HFF-Myc (cell line): ENCODE measurements at places on chromosomes 5 and 9.
A peak's percentile ranks its signal among the peaks of the same experiment; 100 is the strongest.

DNA sequence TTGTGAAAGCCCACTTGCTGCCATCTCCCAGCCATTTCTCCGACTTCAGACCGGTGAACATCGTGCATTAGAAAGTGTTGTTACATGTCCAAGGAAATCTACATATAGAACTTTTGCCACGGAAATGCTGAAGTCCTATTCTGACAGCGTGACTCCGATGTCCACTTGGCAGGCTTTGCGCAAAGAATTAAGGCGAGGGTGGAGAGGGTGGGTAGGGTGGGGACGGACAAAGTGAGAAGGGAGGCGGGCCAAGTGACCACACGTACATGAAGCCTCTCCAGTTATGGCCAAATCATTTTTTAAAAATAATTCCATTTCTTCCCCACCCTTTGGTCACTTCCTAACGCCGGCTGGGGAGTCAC, 460 bp upstream of the ACO1 start:
- DNase-seq = no peak

DNA sequence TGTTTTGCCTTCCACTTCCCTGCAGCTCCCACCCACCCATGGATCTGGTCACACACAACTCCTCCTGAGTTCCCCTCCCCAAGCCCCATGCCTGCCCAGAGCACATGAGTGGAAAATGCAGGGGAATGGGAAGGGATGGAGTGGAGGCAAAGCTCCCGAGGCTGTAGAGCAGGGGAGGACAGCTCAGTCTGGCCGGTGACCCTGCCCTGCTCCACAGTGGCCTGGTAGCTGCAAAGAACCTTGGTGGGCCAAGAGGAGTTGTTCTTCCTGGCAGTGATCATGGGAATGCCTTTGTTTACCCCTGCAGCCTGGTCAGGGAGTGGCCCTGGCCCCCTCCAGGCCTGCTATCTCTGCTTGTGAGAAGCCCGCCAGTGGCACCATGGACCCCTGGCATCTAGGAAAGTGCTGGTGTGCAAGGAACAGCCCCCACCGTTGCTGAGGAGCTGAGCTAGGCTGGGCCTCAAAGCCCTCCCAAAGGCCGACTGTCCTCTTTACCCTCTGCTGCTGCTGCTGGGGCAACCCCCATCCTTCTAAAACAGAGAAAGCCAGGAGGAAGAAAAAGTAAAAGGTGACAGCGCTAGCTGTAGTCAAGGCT, 60.4 kb downstream of the PSD2 start:
- DNase-seq = no peak

DNA sequence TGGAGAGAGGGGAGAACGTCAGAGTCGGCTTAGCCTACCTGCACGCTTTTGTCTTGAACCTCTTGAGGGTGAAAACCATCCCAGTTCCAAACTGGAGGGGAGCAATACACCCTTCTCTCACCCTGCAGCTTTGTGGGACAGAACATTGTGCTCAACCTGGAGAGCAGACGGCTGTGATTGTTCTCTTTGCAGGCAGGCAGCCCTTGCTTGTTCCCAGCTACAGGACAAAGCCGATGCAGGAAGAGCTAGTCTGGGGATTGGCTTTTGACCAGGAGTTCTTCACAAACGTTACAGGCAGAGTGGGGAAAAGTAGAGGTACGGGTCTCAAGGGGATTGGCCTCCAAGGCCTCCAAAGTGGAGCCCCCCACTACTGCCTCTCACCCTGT, 33.9 kb upstream of the ARHGAP26 start:
- DNase-seq = no peak

DNA sequence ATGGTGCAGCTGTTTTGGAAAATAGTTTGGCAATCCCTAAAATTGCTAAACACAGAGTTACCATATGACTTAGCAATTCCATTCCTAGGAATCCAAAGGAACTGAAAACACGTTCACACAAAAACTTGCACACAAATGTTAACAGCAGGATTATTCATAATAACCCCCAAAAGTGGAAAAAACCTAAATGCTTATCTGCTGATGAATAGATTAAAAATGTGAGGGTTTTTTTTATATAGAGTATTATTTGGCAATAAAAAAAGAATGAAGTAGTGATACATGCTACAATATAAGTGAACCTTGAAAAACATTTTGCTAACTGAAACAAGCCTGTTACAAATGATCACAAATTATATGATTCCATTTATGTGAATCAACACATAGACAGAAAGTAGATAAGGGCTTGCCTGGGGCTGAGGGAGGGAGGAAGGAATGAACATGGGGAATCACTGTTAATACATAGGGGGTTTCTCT, 45.1 kb upstream of the TRIO start:
- no peak for DNase-seq

- DNase-seq = peak; percentile 52
These were observed 14.2 kb upstream of the AGGF1 start for GRCh38 chr5:77015938-77016569.

DNA sequence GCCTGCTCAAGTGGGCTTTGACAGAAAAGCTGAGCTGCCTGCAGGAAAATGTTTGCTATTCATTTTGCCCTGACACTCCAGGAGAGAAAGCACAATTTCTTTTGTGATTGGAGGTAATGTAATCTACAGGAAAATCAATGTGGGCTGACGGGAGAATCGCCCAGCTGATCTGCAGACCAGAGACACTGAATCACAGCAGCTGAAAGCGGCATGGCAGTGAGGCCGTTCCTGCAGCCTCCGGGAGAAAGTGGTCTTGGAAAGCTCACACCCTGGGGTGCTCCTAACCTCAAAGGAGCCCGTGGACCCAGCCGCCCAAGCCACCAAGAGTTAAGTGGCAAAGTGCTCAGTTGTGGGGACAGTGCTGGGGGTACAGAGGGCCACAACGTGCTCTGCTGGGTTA, 593.6 kb downstream of the BNC2 start:
- DNase-seq = no peak

DNA sequence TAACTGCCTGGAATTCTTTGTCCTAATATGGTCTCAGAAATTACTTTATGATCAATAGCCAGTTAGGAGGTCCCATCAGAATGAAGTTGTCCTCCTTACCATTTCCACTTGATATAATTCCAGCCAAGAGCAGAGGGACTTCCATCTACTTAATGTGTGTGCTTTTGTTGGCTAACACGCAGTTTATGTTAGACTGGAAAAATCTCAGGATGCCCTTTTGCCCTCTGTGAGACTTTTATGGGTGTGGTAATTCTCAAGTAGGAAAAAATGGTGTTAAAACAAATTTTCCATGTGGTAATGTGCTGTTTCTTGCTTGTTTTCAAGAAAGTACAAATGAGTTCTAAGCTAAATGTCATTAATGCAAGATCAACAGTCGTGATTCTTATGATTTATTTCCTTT, 327.1 kb downstream of the MTRR start:
- no peak for DNase-seq

DNA sequence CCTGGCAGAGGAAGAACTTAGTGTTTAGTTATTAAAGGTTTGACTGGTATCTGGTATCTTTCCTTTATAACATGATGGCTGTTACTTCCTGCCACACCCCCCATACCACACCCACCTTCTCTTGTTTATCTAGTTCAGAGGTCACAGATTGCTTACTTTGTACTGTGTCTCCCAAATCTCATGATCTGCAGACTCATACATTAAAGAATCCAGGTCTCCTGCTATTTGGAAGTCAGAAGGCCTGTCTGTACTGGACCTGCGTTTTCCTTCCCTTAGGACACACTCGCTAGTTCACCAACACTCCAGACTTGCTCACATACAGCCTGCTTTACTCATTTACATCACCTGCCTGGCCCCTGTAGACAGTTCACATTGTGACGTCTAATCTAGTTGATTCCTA, 39.3 kb downstream of the NUDT12 start:
- DNase-seq = no peak

GRCh38 chr9:100126423-100126822, 27.4 kb downstream of the INVS start:
- DNase-seq = no peak

DNA sequence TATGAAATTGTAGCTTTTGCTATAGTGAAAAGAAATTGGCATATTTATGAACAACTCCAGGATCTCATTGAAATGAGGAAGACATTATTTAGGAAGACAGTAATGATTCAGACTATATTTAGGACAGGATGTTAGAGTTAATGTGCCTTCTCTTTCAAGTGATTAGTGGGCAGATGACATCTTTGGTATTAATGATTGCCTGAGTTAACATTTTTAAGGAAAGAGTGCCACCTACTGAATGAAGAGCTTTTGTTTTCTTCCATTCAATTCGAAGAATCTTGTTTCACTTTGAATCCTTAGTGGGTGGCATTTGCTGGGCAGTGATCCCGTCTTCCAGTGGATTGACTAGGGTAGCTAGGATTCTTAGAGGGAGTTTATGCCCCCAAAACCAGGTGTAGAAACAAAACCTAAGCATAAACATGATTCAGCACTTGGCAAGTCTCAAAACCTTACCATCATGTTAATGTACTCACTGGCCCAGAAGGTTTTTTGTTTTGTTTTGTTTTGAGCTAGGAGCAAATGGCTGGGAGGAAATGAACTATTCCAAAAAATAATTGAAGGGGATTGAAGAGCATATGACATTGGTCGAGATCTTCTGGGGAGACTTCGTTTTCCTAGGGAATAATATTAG, 23.2 kb downstream of the MAP3K1 start:
- peak; percentile 38 for DNase-seq

DNA sequence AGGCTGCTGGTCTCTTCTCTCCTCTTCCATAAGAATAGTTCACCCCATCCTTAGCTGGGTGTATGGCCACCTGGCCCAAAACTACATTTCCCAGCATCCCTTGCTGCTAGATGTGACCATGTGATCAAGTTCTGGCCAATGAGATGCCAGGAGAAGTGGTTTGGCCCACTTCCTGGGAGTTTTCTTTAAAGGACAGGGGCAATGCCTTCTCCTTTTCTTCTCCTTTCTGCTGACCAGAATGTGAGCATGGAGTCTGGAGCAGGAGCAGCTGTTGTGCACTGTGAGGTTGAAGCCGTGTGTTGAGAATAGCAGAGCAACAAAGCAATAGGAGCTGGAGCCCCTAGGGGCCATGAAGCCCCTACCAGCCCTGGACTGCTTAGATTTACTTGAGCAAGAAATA, 36.8 kb downstream of the C9orf50 start:
- peak; percentile 80 for DNase-seq

DNA sequence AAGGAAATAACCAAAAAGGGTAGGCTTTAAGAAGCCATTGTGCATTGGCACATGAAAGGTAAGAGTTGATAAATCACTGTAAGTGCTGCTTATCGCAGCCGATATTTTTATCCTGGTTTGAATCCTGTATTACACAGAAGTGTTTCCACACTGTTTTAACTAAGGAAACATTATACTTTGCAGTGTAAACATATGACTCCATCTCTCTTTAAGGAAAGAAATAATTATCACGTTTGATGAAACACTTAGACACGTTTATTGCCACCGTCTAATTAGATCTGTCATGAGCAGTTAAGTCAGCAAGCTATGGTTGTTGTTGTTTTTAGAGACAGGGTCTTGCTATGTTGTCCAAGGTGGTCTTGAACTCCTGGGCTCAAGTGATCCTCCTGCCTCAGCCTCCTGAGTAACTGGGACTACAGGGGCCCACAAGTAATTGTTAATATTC, 85.7 kb upstream of the TNFAIP8 start:
- DNase-seq = no peak

DNA sequence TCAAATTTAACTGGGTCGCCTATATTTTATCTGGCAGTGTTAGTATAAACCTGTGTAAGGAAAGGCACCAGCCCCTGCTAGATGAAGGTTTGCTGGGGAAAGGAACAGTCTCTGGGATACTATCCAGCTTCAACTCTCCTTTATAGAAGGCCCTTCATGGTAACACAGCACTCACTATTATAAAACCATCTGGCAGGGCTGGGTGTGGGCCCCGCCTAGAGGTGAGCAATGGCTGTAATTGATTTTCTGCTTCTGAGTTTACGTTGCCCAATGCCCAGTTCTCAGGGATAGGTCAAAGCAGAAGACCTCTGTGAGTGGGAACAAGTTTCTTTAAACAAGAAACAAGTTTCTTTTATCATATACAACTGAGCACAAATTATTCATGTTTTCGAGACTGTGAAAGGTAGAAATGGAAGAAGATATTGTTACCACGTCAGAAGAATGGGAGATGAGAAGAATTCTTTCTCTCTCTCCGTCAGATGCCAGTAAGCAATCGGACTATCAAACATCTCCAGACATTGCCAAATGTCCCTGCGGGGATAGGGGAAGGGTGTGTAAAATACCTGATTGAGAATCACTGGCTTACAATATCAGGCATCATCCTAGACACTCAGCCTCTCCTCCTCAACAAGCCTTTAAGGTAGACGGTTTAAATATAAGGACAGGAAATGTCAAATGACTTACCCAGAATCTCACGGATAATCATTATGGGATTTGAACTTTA, 205.9 kb downstream of the PDZD2 start:
- no peak for DNase-seq

DNA sequence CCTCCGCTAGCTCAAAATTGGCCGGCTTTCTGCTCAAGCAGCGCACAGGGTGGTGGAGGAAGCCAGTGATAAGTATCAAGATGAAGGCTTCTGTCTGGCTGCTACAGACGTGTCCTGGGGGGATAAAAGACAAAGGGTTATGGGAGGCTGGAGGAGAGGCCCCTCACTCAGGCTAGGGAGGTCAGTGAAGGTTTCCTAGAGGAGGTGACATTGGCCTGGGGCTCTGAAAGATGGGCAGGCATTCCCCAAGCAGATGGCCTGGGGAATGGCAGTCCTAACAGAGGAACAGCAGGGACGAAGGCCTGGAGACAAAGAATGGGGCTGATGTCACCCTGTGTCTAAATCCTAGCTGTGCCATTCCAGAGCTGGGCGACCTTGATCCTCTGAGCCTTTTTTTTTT, 32.3 kb downstream of the OLFML2A start:
- no peak for DNase-seq

DNA sequence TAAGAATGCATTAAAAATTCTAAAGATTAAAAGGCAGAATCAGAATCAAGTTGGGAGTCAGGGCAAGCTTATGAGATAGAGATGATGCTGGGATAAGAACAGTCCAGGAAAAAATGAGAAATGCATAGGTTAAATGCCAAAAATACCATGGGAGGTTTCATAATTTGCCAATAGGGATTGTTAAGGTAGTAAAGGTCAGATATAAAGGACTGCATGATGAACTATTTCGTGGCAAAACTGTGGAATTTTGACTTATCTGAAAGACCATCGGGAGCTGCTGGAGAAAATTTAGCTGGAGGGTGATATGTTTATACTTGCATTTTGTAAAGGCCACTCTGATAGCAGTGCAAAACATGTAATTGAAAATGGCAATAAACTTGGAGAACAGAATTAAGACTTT, 1872.8 kb upstream of the ACO1 start:
- DNase-seq = no peak

DNA sequence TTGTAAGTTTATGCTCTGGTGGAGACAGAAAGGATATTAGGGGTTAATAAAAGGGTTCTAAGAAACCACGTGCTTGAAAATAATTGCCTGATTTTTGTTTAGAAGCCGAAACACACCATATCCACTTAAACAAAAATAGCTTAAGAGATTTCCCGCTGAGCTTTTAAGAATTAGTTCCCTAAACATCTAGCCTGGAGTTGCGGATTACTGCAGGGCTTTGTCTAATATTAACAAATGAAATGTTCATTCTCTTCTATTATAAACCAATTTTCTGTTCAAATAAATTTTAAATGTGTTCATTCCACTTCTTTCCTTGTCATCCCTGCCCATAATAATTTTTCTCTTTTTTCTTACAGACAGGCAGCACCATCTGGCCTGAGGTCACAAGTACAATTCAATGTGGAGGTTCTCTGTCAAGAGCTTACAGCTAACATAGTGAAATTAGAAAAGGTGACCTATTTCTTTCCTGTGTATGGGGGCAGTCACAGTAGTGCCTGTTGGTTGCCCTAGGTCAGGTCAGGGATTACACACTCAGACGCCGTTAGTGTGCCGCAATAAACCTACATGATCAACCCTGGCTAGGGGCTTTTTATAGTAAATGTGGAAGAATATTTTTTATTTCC, 65.3 kb downstream of the GRAMD2B start:
- no peak for DNase-seq
